ENCODE measurements at places on chromosomes 6 and 20.
A peak's percentile ranks its signal among the peaks of the same experiment; 100 is the strongest.

DNA sequence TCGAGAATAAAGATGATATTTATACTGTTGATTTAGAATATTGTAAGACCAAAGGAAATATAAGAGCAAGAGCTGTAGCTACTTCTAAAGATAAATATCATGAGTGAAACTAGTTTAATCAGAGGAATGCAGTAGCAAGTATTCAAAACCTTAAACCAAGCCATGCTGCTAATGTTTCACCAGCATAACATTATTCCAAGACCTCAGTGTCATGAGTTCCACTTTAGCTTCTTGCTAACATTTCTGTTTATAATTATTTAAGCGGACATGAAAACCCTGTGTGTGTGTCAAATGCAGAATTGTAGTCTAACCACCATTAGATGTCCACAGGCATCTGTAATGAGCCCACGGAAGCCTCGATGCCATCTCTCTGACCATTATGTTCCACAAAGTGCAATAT is 752.6 kb upstream of the MARCKS start:
- no peak for DNase-seq

GRCh38 chr20:1369970-1370369 is 22.9 kb downstream of the FKBP1A start:
- DNase-seq: no peak

- no peak for DNase-seq
These were observed 56.4 kb upstream of the TNFAIP3 start for GRCh38 chr6:137810554-137811120.

DNA sequence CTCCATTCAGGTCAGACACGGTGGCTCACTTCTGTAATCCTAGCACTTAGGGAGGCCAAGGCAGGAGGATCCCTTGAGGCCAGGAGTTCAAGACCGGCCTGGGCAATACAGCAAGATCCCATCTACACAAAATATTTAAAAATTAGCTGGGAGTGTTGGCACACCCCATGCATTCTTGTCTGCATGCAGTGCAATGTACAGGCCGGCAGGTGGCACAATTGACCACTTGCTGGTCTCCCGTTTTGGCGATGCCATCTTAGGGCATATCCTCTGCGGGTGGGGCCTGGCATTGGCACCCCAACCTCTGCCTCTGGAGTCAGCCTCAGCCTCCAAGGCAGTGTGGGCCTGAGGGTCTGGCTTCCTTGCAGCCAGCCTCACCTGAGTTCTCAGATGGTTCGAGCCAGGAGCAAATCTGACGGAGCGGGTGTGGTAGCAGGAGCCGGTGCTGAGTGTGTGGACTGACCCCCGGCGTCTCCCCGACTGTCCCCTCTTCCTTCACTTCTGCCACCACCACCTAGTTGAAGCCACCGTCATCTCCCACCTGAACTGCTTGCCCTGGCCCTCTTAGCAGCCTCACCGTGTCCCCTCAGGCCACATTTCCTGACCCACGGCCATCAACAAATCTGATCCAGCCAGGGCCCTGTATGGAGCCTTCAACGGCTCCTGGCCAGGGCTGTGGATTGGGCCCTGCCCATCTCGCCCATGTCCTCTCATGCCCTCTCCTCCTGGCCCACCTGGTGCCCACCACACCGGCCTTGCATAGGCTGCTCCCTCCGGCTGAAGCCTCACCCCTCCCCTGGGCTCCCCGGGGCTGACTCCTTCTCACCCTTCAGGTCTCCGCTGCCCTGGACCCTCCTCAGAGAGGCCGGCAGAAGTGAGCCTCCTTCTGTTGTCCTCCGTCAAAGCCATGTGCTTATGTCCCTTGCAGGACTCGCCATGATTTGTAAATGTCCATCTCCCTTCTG is 44.0 kb downstream of the EFCAB8 start:
- DNase-seq: peak; percentile 48

- peak; percentile 63 for DNase-seq
These were observed 49.5 kb downstream of the KCNS1 start for GRCh38 chr20:45051204-45052060.

- DNase-seq: no peak
These were observed 80.1 kb upstream of the PTPRK start for GRCh38 chr6:128600397-128600951.

- DNase-seq: no peak
These were observed 9.2 kb upstream of the ZBTB9 start for GRCh38 chr6:33445119-33445603.

- DNase-seq: no peak
These were observed 13.2 kb downstream of the GCNT2 start for GRCh38 chr6:10534419-10534762.

DNA sequence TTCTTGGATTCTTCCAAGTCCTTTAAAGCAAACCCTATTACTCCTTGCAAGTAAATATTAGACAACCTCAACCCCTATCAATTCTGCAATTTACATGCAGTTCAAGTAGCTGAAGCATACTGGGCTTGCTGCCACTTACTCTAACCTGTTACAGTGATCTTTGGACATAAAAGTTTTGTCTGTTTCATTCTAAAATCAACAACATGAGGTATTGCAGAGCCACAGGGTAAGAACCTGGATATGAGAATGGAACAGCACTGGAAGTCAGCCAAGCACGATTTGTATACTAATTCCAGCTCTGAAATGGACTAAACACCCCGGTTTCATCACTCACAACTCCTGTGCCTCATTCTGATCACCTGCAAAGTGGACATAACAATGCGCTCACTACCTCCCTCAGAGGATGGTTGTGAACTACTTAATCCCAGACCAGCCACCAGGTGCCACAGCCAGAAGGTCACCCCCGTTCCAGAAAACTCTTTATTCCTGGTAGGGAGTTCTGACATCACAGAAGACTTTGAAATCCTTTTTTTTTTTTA is 270.0 kb downstream of the ADGB start:
- DNase-seq: no peak

- DNase-seq: no peak
These were observed 105.5 kb downstream of the BMP7 start for GRCh38 chr20:57160985-57161384.

- peak; percentile 60 for DNase-seq
These were observed 68.2 kb upstream of the SUPT3H start for GRCh38 chr6:45445749-45446549.

DNA sequence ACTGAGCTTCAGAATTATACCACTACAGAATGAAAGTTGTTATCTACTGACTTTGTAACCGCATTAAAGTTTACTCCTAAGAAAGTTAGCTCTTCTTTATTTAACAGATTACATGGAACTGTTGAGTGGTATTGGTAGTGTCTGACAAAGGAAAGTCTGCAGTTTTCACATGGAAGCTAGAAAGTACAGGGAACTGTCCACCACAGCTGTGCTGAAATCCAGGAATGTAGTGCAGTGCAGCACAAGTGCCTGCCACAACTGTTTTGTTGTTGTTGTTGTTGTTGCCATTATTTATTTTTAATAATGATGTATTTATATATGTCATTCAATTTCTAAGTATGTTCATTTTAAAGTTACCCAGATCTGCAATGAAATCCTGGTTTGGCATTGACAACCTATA is 464.9 kb downstream of the TBC1D32 start:
- DNase-seq: no peak

DNA sequence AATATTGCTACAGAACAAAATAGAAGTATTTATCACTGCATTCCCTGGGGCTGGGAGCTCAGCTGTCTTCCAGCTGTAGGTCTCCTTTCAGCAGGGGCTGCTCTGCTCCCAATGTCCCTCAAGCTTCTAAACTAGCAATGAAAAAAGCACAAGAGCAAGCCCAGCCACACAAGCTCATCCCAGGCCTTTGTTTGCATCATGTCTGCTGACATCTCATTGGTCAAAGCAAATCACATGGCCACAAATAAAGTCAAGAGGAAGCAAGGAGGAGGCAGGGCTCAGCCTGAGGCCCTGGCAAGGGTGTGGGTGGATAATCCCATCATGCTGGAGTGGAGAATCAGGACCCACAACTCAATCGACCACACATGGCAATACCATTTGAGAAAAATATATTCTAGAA is 2.2 kb upstream of the BFSP1 start:
- DNase-seq: no peak

- no peak for DNase-seq
These were observed 32.4 kb downstream of the WRNIP1 start for GRCh38 chr6:2797564-2798031.

- peak; percentile 74 for DNase-seq
These were observed 53.2 kb upstream of the ARG1 start for GRCh38 chr6:131519670-131520436.

- DNase-seq: no peak
These were observed 7.8 kb downstream of the IL22RA2 start for GRCh38 chr6:137165375-137166246.

- DNase-seq: peak; percentile 41
These were observed 4.6 kb downstream of the OR2H2 start for GRCh38 chr6:29589423-29590048.

DNA sequence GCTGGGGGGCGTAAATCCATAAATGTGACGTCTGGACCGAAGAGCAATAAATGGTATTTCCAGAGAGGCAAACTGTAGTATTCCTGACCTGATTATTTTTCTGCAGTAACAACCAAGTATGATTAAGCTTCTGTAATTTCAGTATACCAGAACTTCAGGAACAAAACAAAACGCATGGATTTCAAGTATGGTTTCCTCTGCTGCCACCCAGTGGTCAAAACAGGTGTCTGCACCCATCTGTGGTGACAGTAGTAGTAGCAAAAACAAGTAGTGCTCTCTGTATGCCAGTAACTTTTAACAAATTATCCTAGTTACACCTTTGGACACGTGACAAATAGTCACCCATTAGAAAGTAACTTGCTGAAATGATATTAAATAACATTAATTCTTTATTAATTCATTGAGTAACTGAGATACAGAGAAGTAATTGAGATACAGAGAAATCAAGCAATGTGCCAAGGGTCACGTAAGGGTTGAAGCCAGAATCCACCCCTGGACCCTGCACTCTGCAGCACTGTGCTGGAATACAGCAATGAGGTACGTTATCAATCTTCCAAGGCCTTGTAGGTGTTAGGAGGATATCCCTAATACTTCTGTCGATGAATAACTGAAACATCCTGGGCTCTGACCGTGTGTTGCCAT is 7.9 kb downstream of the CALHM4 start:
- peak; percentile 36 for DNase-seq

GRCh38 chr20:23963941-23964340 is 24.6 kb downstream of the GGTLC1 start:
- no peak for DNase-seq

DNA sequence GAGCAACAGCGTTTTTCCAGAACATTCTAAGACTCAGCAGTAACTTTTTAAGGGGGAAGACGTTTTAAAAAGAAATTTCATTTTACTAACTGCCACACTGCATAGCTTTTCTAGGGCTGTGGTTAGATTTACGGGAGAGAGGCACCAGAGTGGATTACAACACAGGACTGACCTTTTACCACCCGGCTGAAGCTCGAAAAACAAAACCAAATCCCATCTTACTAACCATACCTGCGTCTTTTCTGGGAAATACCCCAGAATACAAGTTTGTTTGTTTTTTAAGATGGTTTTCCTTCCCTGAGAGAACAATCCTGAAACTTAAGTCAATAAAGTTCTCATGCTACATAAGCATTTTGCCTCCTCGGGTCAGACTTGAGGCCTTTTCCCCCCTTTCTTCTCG is 209.3 kb upstream of the SOX4 start:
- DNase-seq: no peak

DNA sequence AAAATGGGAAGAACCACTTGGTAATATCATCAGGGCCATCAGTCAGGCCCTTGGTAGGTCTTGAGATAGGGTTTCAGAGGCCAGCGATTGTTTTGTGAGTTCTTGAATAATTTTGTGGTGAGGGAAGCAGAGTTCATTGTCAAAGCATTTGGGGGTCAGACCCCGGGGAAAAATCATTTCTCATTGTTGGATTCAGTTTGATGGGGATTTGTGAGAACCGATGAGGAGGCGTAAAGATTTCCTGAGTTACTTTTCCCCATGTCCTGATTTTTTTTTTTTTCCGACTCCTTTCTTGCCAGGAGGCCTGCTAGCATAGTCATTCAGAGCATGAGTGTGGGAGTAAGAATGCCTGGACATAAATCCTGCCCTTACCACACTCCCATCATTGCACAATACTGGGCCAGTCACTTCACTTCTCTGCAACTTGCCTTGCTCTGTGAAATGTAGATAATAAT is 60.3 kb downstream of the TSHZ2 start:
- DNase-seq: no peak

GRCh38 chr6:123415844-123416468 is 220.8 kb downstream of the TRDN start:
- no peak for DNase-seq

DNA sequence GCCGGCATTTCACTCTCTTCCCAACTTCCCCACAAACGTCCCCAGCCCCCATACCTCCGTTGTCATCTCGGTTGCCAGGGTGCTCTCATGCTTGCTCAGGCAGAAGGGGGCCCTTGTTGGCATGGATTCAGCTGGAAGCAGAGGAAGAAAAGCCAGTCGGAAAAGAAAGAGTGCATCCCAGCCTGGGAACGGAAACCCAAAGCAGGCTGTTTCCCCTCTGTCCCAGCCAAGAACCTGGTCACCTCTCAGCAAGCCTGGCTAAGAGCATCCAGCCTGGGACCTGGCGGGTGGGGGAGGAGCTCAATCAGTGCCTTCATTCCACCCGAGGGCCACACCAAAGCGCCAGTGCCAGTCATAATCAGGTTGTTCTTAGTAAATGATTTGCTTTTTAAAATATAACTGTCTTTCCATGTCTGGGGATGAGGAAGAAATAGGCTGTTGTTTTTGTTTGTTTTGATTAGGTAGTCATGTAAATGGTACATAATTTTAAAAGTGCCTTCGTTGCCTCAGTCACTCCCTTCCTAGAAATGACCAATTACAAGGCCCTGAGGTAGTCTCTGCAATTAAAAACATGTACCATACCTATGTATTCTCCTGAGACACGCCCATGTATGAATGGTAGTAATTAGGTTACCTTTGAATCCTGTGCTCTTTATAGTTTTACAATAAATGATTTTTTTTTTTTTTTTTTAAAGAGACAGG is 21.1 kb downstream of the CHMP4B start:
- no peak for DNase-seq

DNA sequence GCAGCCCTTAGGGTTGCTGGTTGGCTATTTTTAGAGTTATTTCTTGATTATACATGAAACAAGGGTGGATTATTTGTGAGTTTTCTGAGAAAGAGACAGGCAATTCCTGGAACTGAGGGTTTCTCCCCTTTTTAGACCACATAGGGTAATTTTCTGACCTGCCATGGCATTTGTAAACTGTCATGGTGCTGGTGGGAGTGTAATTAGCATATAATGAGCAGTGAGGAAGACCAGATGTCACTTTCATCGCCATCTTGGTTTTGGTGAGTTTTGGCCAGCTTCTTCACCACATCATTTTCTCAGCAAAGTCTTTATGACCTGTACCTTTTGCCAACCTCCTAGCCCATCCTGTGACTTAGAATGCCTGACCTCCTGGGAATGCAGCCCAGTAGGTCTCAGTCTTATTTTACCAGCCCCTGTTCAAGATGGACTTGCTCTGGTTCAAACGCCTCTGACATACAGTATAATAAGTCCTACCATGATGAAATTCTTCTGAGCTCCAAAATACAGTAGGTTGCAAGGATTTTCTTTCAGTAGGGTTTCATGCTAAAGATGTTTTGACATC is 117.1 kb downstream of the ISM1 start:
- DNase-seq: no peak

- DNase-seq: no peak
These were observed 273.3 kb upstream of the JARID2 start for GRCh38 chr6:14972379-14973067.

GRCh38 chr6:126781582-126781981 is 336.9 kb upstream of the RSPO3 start:
- DNase-seq: no peak

GRCh38 chr6:116842459-116842858 is 13.6 kb upstream of the GPRC6A start:
- no peak for DNase-seq

- DNase-seq: no peak
These were observed 728.3 kb downstream of the EPHA7 start for GRCh38 chr6:92690997-92691599.
